ENCODE measurements at places on chromosomes 6 and 20.
A peak's percentile ranks its signal among the peaks of the same experiment; 100 is the strongest.

- no peak for DNase-seq
These were observed 106.8 kb downstream of the CDK19 start for GRCh38 chr6:110708295-110708950.

DNA sequence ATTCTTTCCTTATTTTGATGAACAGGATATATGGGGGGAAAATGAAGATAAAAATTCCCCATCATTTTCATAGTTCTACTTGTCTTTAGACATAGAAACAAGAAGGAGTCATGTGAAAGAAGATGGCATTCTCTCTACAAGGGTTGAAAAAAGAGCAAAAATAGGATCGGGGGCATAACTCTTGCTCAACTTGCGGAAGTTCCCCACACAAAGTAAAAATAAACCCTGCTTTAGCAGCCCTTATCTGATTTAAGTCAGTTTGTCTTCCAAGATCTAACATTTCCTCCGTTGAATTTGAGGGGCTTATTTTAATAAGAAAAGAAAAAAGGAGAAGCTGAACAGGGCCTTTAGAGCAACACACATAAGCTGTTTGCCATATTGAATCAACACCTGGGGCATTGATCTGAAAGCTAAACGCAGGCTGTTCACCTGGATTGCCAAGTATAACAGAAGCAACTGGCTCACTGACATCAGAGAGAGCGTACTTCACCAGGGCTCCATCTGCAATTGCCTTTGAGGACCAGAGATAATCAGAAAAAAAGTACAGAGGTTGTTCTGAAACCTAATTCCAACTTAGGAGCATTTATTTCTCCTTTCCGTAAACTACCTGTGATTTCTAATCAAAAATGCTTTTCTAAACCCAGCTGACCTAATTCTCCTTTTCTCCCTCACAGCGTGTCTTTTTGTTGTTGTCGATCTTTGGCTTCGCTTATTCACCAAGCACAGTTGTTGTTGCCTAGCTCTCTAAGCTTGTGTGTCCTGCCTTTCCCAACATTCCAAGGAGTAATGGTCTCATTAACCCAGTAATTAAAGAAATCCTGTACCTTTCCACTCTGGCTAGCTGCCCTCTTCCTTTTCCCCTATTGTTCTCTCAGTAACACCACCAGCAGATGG lies 568.0 kb downstream of the KIF16B start:
- no peak for DNase-seq

DNA sequence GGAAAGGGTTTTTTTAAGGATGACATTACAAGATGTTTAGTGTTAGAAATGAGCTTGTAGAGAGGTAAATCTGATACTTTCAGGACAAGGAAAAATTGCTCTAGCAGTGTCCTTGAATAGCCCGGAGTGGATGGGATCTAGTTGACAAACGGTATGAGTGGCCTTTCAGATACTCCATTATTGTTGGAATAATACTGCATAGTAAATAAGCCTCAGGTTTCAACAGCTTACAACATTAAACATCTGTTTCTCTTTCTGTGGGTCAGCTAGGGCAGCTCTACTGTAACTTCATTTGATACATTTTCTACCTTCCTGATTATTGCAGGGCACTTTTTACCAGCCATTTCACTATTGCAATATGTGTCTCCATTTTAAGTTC lies 118.0 kb downstream of the B3GAT2 start:
- DNase-seq, result no peak

- DNase-seq, result no peak
These were observed 13.9 kb downstream of the GCM1 start for GRCh38 chr6:53134601-53135235.

DNA sequence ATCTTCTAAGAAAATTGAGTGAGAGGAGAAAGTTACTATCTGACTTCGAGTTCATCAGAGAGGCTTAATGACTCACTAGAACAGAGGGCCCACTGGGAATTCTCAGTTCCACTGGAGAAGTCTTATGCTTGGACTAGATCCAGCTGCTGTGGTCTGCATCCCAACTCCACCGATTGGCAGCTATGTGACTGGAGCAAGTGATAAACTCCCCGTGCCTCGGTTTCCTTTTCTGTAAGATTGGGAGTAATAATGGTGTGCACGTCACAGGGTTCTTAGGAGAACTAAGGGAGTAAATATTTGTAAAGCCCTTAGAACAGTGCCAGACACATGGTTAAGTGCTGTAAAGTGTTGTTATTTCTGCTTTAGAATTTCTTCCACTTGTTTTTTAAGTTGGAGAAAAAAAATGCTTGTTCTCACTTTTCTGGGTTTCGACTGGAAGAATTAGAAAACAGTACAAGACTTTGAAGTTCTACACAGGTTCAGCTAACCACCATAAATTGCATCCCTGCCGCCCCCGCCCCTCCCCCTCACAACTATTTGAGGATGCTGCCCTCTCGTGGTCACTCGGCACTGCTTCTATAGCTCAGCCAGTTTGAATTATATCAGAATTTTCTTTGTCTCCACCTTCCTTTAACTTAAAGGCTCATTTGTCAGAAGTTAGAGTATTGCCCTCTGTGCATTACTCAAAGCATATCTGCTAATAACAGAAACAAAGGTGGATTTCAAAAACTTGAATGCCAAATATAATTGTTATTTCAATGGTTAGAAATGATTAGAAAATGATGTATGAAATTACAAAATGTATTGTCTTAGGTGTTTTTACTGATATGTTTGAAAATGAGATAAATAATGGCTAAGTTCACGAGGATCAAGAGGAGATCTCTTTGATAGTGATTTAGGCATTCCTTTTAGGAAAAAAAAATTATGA lies 95.0 kb upstream of the IFNGR1 start:
- DNase-seq, result peak; percentile 61

- DNase-seq, result no peak
These were observed 19.7 kb downstream of the ZBP1 start for GRCh38 chr20:57600320-57601210.

- DNase-seq, result peak; percentile 22
These were observed 40.6 kb downstream of the SH3BGRL2 start for GRCh38 chr6:79671600-79672266.

GRCh38 chr20:19861147-19861759 lies 103.2 kb downstream of the RIN2 start:
- DNase-seq, result no peak

GRCh38 chr6:121614115-121614514 lies 178.7 kb downstream of the GJA1 start:
- no peak for DNase-seq

GRCh38 chr6:104527761-104528415 lies 331.8 kb downstream of the HACE1 start:
- no peak for DNase-seq

GRCh38 chr6:36122495-36123269 lies 7.6 kb upstream of the MAPK13 start:
- DNase-seq, result no peak

GRCh38 chr6:17583811-17584210 lies 16.3 kb upstream of the FAM8A1 start:
- no peak for DNase-seq

GRCh38 chr6:166541876-166542579 lies 44.5 kb downstream of the RAMACL start:
- no peak for DNase-seq

DNA sequence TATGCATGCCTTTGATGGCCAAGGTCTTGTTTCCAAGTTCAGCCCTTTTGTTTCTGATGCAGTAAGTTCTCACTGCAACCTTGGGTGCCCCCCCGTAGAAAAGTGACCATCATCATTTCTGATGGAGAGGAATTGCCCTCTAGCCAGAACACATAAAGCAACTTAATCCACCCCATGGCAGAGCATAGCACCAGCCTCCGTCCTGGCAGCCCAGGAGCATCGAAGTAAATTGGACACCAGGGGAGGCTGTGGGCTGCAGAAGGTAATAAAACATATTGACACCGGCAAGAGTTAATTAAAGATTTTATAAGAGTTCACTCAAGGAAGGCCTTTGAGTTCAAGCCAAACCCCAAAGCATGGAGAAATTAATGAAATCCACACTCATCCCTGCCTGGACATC lies 39.2 kb upstream of the CST7 start:
- no peak for DNase-seq

GRCh38 chr6:101595276-101595675 lies 201.8 kb downstream of the GRIK2 start:
- DNase-seq, result no peak

DNA sequence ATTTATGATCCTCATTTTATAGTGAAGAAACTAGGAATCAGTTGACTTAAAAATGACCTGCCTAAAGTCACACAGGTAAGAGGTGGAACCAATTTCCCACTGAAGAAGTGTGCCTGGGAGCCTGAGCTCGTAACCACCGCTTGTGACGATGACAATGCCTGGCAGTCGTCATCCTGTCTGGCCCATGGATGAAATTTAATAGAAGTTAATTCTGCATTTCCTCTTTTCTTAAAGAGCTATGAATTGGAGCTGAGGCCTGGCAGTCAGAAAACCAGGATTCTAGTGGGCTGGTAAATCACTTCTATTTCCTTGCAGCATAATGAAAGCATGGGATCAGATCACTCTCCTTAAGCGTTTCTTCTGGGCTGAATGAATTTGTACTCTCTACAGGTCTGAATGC lies 200.0 kb upstream of the SGK1 start:
- DNase-seq, result no peak

DNA sequence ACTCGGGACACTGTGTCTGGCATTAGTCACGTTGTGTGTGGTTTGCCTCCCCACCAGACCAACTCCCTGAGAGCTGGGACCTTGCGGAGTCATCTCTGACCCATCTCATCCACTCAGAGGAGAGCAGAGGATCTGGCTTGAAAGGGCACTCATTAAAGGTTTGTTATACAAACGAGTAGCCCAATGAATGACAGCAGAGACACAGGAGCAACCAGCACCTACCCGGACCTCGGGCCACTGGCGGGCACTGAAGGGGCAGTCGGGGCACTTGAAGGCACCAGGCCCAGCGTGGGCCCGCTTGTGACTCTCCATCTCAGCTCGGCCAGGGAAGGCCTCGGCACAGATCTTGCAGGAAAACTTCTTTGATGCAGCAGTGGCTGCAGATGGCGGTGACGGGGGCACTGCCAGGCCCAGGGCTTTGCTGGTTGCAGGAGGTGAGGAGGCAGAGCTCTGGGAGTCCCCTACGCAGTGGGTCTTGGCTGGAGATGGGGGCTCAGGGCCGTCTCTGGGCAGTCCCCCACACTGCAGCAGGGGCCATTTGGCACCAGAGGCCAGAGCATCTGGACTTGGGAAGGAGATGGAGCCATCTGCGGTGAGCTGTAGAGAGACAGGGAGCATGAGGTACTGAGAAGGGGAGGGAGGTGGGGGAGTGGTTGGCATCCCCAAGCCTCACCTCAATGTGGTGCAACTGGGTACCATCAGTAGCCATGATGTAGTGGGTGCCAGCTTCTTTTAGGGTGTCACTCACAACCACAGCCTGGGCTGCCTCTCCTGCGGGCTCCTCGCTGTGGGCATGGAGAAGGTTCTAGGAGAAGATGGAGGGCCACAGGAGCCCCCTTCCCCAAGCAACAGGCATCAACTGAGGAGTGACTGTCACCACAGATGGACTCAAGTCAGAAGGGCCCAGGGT lies 17.7 kb downstream of the PCIF1 start:
- DNase-seq, result no peak

- no peak for DNase-seq
These were observed 112.4 kb upstream of the SNX9 start for GRCh38 chr6:157710604-157711003.

DNA sequence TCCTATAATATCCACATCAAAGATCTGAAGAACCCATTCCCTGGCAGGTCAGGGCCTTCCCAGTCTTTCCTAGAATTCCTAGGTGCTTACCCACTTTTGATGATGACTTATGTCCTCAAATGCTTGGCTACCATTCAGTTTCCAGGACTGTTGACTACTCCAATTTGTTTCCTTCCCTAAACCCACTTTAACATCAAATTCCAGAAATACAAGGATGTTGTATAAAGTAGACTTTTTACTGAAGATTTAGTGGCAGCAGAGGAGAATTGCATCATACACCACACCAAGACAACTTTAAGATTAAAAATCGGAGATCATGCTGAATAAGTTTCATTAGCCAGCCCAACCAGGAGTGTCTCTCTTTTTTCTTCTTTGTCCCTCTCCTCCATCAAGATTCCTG lies 203.3 kb upstream of the LAMP5 start:
- DNase-seq, result no peak

DNA sequence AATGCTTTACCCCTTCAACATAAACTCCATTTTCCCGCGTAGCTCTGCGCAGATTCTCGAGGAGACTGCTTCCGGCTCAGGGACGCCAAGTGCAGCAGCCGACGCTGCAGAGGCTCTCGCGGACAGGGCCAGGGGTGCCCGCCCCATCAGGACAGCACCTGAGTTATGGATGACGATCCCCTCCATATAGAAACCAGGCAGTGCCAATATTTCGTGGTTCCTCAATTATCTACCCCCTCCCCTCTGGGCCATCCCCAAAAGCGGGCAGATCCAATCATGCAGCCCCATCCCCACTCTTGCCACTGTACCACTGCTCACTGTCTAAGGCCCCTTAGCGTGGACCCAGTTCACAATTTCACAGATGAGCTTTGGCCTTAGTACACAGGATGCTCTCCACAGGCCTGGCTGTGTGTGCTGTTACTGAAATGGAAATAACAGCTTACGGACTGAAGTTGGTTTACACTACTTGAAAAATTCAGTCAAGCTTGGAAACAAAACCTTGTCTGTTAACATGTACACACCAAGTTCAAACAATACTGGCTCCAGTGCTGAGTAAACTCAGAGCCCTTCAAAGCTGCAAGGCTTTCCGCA lies 74.5 kb downstream of the DACT2 start:
- no peak for DNase-seq

DNA sequence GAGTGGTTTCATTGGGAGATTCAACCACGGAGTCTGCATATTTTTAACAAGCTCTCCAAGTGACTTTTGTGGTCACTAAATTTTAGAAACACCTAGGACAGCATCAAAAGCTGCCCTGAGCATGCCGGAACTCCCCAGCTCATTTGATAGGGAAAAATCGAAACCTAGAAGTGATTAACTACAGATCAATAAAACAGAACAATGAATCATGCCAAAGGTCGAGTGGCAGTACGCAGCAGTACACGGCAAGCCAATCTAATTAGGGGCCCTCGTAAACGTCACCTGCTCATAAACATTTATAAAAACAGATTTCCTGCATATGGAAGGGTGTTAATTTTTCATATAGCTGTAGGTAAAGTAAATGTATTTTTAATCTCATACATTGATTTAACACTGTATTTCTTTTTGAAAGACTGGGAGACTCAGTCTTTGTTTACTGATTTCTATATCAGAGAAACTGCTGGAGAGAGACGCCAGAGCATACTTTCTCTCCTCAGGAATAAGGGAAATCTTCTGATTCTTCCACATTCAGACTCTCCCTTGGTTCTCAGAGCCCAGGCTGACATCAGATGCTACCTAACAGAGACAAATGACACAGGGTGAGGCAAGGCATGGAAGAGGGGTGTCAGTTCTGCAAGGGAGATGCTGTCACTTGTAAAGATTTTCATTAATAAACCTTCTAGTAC lies 232.5 kb downstream of the PTPRT start:
- no peak for DNase-seq

GRCh38 chr6:57021086-57021720 lies 25.3 kb upstream of the KIAA1586 start:
- DNase-seq, result no peak
